ENCODE measurements at places on chromosomes 16 and 17. TPM values are rescaled to one million over a fixed set of nuclear protein-coding genes. Genes with fewer than 3 reads are reported as not detected.

CASKIN1 gene
- 0.75 TPM for total RNA-seq

DNA sequence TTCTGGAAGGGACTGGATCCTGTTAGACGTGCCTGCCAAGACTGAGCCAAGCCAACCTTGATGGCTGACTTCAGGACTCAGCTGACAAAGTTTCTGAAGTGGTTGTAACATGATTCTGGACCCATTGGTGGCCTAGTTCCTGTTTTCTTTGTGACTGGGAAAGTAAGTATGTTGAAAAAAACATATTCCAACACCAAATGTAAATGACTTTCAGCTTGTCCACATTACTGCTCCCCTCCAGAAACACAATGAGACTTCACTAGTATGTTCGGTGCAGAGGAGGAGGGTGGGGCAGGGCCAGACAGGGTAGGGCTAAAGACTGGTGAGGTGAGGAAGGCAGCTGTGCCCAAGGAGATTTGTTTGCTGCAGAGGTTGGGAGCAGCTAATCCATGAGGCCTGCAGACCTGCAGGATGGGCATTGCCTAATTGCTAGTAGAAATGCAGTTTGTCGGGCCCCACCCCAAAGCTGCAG, 26.4 kb downstream of the NMT1 start:
- no peak for DNase-seq

GRCh38 chr16:87647431-87648185, 45.3 kb downstream of the JPH3 start:
- DNase-seq: no peak

CIITA gene
- 39.7 TPM for total RNA-seq

DNA sequence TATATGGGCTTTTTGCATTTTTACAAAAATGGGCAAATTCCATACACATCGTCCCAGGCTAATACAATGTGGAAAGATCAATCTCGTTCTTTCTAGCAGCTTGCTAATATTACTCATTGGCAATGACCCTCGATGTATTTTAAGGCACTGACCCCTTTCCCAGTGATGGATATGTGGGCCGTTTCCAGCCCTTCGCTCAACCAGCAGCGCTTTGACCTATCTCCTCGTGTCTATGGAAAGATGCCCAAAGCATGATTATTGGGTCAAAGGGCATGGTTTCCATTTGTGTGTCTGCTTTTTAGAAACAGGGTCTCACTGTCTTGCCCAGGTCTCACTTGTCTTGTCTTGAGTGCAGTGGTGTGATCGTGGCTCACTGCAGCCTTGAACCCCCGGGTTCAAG, 273.8 kb downstream of the MRTFB start:
- DNase-seq: no peak

DNA sequence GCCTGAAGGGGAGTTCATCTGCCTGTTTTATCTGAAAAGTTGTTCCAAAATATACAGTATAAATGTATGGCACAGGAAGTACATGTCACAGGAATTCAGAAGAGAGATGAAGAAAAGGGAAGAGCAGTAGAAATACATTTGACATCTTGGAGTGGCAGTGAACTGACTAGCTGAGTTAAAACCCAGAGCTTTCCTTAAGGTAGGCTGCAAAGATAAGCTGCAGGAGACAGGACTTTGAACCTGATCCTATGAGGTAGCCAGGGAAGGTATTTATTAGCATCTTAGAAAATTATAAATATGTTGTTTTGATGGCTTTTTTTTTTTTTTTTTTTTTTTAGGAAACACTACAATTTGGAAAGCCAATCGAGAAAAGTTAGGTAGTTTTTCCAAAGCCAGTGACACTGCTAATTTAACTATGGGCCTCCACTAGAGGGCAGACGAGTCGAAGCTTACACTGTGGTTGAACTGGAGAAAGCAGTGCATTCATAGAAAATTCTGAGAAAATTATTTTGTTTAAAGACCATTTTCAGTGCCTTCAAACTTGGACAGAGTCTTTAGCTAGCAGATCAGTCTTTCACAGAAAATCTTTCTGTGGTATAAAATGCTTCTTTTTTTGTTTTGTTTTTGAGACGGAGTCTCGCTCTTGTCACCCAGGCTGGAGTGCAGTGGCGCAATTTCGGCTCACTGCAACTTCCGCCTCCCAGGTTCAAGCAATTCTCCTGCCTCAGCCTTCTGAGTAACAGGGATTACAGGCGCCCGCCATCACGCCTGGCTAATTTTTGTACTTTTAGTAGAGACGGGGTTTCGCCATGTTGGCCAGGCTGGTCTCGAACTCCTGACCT, 122.3 kb downstream of the SSH2 start:
- DNase-seq: peak; percentile 44

CACNG5 gene
- total RNA-seq: not detected

TMEM235 gene
- not detected for total RNA-seq

GRCh38 chr17:66963909-66964771, at the start of gene CACNG4:
TSS of gene CACNG4 (plus strand) at chr17:66964707. CDS start at chr17:66964912, 205 bp downstream.
- no peak for DNase-seq

DNA sequence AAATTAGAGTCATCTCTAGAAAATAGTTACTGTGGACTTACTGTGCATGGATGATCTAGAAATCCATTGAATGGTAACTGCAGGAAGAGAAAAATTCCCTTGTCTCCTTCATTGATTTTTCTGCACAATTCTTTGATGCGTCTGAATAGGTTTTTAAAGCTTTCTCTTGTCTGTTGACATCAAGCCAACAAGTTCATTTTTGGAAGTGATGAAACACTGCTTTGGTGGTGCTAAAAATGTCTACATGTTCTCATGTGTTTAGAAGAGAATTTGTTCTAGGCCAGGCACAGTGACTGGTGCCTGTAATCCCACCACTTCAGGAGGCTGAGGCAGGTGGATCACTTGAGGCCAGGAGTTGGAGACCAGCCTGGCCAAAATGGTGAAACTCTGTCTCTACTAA, 57.1 kb upstream of the AXIN2 start:
- no peak for DNase-seq

DNA sequence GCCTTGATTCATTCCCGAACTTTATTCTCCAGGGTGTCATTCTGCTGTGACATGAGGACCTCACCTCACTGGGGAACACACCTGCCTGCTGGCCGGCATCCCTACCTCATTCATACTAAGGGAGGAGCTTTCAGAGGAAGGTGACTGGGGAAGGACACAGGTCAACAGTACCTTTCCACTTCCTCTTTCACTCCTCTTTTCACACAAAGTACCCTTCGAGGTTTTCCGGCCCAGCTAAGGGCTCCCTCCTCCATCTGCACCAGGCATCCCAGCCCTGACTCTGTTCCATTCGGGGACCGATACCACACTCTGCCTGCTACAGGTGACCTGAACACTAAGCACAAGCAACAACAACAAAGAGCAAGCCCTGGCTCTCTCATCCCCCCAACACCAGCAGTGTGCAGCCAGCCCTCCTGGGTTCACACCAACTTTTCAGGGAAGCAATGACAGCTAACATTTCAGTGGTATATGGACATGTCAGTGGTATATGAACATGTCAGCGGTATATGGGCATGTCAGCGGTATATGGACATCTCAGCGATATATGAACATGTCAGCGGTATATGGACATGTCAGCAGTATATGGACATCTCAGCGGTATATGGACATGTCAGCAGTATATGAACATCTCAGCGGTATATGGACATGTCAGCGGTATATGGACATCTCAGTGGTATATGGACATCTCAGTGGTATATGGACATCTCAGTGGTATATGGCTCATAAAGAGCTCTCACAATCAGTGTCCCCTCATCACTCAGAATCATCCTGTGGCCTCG, 16.0 kb downstream of the TRIM25 start:
- DNase-seq: no peak

DNA sequence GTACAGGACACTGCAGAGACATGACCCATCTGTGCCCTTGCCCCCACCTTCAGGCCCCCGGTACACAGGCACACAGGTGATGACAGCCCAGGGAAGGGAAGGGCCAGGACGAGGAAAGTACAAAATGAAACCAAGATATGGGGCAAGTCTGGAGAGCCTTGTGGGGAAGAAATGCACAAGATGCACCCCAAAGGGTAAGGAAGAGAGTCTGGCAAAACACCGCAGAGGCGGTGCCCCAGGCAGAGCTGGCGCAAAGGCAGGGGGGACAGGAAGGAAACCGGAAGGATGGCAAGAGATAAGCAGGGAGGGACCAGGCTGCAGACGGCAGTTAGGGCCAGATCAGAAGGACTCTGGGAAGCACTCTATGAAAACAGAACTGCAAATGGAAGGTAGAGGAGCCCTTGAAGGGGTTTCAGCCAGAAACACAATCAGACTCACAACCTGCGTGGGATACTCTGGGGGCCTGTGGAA, 81.4 kb downstream of the SLC39A11 start:
- no peak for DNase-seq

CLEC18B gene
- 0.57 TPM for total RNA-seq

DNA sequence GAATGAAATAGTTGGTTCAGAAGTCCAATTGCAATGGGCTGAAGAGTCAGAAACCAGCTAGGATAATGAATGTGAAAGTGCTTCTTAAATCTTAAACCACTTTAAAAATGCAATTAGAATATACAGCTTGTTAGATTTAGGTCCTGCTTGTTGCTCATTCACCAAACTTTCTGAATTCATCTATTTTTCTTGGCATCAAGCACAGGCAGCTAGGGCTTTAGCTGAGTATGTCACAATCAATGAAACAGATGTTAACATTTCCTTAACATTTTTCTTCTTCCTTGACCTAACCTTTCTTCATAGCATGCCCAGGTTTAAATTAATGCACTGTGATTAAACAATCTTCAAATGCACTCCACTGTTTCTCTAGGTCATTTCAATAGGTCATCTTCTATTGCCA, 14.4 kb downstream of the KIF2B start:
- no peak for DNase-seq

- no peak for DNase-seq
Measured at GRCh38 chr17:58504826-58505351, 9.5 kb downstream of the MTMR4 start.

DNA sequence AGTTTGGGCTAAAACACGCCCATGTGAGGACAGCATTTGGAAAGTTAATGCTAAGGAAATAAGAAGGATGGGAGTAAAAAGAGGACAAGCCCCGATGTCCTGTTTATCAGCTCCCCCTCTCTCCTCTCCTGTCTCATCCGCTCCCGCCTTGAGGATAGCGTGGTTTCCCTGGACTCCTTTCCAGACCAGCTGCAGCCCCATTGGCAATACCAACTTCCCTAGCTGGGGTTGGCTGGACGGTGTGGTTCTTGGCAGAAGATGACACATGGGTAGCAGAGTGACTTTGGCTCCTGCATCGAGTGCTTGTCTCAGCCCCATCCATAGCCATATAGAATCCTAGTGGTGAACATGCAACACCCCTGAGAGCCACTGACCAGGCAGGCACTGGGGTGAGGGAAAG, 185.9 kb downstream of the CCDC182 start:
- no peak for DNase-seq

DNA sequence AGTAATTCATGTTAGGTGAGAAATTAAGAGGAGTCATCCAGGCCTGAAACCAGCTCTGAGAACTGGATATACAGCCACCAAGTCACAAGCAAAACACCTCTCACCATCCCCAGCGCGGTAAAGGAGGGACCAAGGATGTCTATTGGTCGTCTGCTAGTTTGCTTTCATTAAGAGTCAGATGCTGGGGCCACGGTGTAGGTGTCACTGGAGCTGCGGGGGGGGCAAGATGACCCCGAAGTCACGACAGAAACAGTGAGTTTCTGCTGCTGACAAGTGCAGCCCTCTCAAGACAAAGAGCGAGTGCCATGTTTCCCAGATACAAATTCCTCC, 790 bp downstream of the NCBP3 start:
- no peak for DNase-seq

- peak; percentile 98 for DNase-seq
Measured at GRCh38 chr17:27353461-27354050, 59.6 kb downstream of the WSB1 start.

ACSM2A gene
- not detected for total RNA-seq

DNA sequence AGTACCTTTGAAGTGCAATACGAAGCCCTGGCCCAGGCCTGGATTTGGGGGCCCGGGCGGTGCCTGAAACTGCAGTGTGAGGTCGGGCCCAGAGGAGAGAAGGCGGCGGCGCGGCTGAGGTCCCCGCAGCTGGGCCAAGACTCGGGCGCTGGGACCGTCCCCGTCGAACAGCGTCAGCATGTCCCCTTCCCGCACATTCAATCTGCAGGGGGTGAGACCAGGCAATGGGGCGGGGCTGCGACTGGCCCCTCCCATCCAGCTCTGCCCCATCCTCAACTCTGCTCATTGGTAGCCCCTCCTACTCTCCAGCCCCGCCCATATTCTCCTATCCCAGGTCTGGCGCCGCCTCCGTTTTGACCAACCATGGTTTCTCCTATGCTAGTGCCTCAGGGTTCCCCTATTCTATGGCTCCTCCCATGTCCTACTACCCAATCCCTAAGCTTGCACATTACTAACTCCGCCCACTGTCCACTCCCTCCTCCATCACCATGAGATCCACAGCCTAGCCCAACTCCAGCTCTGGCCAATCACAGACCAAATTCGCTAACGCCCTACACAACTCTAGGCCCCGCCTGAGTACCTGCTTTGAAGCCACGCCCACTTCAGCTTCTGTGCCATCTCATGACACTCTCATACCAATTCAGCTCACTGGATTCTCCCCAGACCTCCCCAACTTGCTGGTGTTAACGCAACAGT, 14.4 kb upstream of the CDIPT start:
- DNase-seq: no peak

GRCh38 chr17:14910916-14911315, 354.2 kb downstream of the PMP22 start:
- no peak for DNase-seq

DNA sequence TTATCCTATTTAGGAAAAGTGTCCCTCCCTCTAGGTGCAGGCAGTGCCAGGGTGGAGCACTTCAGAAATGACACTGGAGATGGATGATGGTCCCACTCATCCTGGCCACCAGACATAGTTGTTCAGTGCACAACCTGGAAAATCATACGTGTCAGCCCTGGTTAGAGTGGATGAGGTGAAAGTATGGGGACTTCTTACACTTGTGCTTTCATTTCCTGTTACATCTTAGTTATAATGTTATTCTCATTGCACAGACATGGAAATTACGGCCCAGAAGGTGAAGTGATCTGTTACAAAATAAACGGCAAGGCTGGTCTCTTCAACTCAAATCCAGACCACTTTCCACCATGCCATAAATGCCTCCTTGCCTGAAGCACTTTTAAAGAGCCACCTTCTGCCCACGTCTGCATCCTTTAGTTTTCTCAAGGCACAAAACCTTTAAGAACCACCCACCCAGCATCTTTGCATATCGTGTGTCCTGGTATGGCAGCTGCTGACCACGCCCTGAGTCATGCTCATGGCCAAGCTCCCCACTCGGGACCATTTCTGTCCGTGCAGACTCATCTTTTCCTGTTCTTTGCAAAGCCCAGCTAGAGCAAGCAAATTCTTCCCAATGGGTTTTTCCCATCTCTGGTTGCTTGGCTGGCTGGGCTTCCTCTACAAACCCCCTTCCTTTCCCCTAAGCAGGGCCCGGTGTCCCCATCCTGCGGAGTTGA, 22.4 kb downstream of the TBC1D3B start:
- no peak for DNase-seq

CD300C gene
- 0.95 TPM for total RNA-seq

- no peak for DNase-seq
Measured at GRCh38 chr17:6241996-6242395, 171.8 kb downstream of the WSCD1 start.

- DNase-seq: no peak
Measured at GRCh38 chr17:73944366-73944765, 259.1 kb upstream of the RPL38 start.
